ENCODE measurements at places on chromosomes 2 and 18. TPM values are rescaled to one million over a fixed set of nuclear protein-coding genes. Genes with fewer than 3 reads are reported as not detected.

DNA sequence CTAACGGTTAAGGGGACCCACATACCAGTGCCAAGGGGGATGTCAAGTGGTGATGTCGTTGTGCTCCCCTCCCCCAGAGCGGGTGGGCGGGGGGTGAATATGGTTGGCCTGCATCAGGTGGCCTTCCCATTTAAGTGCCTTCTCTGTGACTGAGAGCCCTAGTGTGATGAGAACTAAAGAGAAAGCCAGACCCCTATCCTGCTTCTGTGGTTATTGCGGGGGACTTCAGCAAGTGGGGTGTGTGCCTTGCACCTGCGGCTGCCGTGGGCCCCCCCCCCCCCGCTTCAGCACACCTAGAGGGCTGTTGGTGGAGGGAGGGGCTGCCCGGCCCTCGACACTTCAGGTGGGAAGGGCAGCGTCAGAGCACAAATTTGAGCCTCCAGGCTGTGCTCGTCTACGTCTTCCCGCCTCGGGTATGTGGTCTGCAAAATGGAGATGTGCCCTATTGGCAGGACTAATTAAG is 6.1 kb downstream of the CTDSP1 start:
- peak; percentile 41 for DNase-seq

The SKOR2 gene
- not detected for total RNA-seq

- no peak for DNase-seq
Measured at GRCh38 chr2:41774011-41774605, 273.7 kb upstream of the PKDCC start.

DNA sequence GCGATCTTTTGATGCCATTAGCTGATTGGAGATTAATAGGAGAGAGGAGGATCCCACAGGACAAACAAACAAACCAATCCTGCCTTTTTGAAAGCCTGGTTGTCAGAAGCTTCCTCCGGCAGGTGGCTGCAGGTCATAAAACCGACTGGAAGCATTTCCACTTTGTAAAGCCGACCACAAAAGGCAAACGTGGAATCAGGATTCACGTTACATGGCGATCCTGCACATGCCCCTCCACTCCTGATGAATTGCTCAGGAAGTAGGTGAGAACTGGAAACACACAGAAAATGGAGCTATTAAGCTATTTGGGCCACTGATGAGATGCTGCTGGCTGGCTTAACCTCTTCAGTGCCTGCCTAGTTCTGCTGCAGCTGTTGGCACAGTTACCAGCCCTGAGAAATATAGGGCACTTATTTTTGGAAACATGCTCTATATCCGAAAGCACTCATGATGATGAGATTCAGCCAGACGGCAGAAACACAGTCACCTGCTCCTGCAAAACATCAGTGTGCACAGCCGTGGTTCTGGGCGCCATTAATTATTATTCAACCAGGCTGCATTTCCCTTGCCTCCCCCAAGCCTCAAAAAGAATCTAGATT is 110.3 kb upstream of the ST6GAL2 start:
- DNase-seq, result no peak

The ERCC3 gene
- total RNA-seq, result 58.3 TPM

The HOXD12 gene
- 0.25 TPM for total RNA-seq

DNA sequence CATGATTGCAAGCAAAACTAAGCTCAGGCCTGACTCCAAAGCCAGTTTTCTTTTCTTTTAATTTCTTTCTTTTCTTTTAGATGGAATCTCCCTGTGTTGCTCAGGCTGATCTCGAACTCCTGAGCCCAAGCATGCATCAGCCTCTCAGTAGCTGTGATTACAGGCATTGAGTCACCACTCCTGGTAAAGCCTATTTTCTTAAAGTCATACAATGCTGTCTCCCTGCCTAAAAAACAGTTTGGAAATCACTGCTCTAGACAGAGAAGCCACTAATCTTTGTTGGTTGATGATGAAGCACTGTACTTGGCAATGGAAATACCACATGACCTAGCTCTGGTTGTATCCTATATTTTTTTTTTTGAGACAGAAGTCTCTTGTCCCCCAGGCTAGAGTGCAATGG is 33.1 kb upstream of the ZNF532 start:
- DNase-seq, result no peak

DNA sequence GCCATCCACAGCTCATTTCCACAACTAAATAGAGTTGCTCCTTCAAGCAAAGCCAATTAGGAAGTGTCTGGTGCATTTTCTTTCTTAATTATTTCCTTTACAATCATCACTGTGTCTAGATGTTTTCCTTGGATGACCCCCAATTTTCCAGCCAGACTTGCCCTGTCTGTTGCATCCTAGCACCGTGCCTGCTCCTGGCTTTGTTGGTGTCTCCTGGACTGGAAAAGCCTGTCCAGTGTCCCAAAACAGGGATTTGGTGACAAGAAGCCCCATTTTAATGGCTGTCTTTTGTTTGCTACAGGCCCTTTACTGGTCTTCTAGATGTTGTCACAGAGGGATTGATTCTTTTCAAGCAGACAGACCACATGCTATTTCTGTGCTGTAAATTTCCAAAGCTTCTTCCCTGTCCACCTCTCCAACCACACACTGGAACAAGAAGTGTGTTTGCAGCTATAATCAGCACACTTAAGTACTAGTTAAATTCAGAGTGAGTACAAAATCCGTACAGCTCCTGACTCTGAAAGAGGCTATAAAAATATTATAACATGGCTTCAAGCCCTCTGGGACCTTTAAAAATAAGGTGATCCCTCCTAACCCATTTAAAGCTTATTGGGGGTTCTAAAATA is 38.4 kb downstream of the RNF144A start:
- no peak for DNase-seq

DNA sequence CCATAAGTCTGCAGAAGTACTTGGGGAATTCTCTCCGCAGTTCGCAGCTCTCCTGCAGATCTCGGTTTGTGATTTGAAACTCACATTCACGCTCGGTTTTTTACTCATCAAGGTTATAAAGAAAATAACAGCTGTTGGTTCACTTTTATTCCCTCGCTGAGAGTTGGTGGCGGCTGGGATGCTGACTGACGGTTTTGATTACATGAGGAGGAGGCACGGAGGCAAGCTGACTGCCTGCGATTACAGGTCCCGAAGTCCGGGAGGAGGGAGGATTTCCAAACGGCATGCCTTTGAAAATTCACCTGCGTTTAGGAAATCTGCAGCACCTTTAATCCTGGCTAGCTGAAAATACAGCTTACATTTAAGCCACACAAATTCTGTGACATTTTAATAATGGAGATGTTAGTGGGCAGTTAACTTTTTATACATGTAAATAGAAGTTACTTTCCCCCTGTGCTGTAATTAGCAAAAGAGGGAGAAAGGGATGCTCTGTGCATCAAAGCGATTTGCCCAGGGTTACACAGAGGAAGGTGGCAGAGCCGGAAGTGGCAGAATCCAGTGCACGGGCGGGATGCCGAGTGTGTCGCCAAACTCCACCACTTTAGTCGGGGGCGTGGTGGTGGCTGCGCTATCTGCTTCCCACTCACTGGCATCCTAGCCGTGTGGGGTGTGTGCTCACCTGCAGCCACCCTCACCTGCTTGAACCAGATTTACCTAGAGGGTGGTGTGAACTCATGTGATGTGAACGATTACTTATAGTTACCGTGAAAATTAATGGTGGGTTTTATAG is 14.7 kb downstream of the AGAP1 start:
- DNase-seq, result no peak

The TIMM21 gene
- 20.7 TPM for total RNA-seq

DNA sequence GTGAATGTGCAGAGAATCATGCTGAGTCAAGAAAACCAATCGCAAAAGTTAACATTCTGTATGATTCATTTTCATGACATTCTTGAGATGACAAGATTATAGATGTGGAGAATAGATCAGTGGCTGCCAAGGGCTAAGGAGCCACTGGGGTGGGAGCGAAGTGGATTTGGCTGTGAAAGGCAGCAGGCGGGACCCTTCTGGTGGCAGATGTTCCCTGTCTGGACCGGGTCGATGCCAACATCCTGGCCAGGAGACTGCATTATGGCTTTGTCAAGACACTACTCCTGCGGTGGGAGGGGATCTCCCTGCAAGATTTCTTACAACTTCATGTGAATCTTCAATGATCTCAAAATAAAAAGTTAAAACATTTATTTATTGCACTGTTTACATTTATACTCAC is 427.9 kb downstream of the GALR1 start:
- no peak for DNase-seq

- DNase-seq, result no peak
Measured at GRCh38 chr2:82656420-82656819, 1802.7 kb downstream of the SUCLG1 start.

- DNase-seq, result no peak
Measured at GRCh38 chr18:70068981-70069380, 121.3 kb upstream of the CD226 start.

GRCh38 chr18:28905509-28905908 is 728.6 kb upstream of the CDH2 start:
- DNase-seq, result no peak

The MLPH gene
- total RNA-seq, result not detected

GRCh38 chr2:42102024-42102590 is 54.3 kb downstream of the PKDCC start:
- DNase-seq, result peak; percentile 40

DNA sequence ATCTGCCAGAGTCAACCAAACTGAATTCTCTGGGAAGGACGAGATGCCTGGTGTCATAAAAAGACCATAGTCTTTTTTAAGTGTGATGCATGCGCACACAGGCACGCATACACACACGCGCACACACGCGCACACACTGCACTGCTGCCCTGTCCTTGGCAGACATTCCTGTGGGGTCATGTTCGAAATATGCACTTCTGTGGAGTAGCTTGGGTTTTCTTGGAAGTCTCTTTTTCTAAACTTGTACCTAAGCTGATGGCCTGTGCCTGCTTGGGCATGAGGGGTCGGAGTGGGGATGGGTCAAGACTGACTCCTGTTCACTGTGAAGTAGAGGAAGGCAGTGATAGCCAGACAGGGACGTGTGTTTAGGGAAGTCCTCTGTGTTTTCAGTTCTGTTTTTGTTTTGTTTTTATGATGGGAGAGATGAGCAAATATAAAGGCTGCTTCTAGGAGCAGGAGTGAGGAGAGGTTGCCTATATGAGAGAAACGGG is 4.0 kb upstream of the RMC1 start:
- peak; percentile 48 for DNase-seq

DNA sequence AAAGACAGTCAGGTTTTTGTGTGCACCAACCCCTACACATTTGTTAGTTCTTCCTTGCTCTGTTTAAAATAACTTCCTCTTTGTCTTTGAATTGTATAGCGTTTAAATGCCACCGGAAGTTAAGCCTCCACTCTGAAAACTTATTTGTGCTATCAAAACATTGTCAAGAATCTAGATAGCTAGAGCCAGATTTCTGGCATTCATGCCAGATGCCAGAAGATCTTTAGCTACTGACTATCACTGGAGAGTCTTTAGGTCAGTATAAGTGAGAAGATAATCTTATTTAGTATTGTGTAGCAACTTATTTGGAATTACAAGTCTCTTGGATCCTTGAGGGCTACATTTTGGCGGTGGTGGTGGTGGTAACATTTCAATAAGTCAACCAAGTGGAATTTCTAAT is 63.4 kb upstream of the ADAM23 start:
- DNase-seq, result no peak

The RGPD4 gene
- not detected for total RNA-seq

- no peak for DNase-seq
Measured at GRCh38 chr18:7272311-7273049, 41.6 kb downstream of the LRRC30 start.

DNA sequence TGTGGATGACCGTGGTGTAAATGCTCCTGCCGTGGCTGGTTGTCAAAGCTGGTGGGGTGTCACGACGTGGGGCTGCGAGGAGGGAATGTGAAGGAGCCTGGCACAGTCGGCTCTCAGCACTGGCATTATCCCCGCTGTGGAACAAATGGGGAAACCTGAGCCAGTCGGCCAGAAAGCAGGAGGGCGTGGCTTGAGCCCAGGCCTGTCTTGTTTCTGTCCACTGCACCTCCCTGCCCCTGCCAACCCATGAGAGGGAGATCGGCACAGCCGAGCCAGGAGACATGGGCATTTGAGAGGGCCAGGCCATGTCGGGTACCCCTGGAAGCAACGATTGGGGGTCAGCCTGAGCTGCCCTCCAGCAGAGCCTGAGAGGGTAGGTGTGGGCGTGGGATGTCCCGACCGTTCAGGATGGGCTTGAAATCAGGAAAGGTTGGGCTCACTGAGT is 44.5 kb downstream of the PDIA6 start:
- no peak for DNase-seq
